ENCODE measurements at places on chromosomes 5 and 9.

GRCh38 chr5:143673676-143674468 is 138.1 kb upstream of the HMHB1 start:
- no peak for DNase-seq

GRCh38 chr9:93684161-93684765 is 107.9 kb downstream of the PHF2 start:
- no peak for DNase-seq

DNA sequence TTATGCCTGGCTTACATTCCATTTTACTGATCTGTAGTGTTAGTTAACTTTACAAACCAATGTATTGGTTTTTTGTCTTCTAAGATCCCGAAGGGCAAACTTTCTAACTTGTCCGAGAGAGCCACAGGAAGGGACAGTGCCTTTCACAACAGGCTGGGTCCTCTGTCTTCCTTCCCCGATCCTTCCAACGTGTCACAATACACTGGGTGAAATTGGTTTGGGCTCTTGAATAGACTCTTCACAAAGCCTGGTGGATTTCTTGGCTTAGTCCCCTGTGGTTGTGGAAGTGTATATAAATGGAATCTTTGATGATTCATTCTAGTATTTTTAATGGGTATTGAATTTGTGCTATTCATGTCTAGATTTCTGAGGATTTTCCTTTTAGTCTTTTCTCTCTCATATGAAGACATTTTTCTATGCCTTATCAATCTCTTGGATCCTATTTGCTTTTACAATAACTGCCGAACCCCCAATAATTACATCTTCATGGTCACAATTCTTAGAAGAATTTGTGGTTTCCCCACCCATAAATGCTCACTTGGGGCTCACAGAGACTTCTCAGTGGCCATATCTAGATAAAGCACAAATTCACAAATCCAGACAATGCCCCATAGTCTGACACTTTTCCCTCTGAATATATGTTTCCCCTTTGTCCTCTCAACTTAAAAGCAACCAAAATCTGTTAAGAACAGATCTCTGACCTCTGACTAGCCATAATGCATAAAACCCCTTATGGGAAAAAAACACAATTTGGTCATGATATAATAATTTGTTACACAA is 107.7 kb downstream of the MTRR start:
- no peak for DNase-seq

GRCh38 chr9:33815781-33816180 is 1.2 kb upstream of the UBE2R2 start:
- no peak for DNase-seq

DNA sequence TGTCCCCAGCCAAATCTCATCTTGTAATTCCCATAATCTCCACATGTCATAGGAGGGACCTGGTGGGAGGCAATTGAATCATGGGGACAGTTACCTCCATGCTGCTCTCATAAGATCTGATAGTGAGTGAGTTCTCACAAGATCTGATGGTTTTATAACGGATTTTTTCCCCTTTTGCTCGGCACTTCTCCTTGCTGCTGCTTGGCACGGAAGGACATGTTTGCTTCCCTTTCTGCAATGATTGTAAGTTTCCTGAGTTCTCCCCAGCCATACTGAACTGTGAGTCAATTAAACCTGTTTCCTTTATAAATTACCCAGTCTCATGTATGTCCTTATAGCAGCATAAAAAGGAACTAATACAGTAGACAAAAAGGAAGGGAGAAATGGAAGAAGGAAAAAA is 76.7 kb upstream of the CCNG1 start:
- no peak for DNase-seq

DNA sequence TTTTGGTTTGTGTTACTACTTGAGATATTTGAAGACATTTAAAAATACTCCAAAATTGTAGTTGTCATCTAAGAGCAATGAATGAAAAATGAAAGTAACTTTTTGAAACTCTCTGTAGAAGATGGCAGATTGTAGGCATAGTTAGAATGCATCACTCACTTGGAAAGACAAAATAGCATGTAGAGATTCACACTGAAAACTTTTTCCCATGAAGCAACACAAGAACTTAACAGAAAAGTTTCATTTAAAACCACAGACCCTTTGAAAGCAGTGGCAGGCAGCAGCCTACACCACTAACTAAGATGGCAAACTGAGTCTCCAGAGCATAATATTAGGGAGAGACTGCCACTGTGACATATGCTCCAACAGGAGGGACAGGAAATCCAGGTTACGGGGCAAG is 18.9 kb upstream of the FAM174A start:
- DNase-seq: no peak

- no peak for DNase-seq
Observed at GRCh38 chr9:136119061-136119882, 597 bp upstream of the TMEM250 start.

- DNase-seq: peak; percentile 76
Observed at GRCh38 chr5:169980418-169981053, at the start of gene INSYN2B. TSS of gene INSYN2B (minus strand) at chr5:169980495. CDS start at chr5:169883898, 96,597 bp downstream.

DNA sequence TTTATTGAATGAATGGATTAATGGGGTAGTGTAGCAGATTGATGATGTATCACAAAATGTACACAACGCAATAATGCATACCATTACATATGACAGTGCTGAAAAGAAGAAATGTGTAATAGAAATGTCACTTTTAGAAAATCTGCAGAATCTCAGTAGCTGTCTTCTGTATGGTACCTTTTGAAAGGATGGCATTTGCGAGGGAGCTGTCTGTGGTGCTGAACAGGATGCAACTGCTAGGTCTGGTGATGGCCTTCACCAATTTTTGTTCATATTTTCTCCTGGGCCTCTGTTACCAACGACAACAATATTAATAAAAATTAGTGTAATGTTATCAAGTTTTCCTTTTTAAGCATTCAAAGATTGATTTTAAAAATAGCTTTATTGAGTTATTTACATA is 36.2 kb upstream of the OTULIN start:
- peak; percentile 60 for DNase-seq

DNA sequence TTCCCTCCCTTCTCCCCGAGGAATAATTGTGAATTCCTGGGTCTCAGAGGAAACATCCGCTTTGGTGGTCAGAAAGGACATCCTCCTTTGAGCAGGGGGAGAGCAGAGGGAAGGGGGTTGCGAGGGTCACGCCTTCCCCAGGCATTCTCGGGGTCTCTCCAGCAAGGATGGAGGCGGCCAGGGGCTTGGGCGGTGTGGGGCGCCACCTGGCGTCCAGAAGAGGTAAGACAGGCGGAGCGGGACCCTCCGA is 129.1 kb downstream of the KCNIP1 start:
- no peak for DNase-seq

DNA sequence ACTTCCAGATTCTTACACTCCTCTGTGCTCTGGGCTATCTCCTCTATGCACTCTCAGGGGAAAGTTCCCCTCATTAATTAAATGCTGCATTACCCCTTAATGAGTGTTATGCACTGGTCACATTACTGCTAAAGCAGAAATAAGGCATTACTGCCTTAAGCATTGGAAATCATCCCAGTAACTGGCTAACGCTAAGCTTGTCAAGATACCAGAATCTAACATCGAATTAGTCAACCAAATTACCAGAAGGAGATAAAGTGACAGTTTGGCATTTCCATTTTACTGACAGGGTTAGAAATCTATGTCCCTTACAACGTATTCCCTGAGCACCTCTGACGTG is 69.5 kb upstream of the FAM169A start:
- no peak for DNase-seq

DNA sequence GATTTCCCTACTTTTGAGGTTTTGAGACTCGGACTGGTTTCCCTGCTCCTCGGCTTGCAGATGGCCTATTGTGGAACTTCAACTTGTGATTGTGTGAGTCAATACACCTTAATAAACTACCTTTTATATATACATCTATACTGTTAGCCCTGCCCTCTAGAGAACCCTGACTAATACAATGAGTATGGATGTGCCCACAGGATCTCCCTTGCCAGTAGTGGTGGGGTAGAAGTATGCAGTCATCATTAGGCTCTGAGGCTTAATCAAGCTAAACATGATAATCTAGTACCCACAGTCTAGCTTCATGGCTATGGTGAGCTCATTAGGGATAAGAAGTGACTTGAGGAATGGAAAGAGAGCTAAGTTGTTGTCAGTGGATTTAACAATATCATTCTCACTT is 412.8 kb upstream of the PTGER4 start:
- DNase-seq: no peak

DNA sequence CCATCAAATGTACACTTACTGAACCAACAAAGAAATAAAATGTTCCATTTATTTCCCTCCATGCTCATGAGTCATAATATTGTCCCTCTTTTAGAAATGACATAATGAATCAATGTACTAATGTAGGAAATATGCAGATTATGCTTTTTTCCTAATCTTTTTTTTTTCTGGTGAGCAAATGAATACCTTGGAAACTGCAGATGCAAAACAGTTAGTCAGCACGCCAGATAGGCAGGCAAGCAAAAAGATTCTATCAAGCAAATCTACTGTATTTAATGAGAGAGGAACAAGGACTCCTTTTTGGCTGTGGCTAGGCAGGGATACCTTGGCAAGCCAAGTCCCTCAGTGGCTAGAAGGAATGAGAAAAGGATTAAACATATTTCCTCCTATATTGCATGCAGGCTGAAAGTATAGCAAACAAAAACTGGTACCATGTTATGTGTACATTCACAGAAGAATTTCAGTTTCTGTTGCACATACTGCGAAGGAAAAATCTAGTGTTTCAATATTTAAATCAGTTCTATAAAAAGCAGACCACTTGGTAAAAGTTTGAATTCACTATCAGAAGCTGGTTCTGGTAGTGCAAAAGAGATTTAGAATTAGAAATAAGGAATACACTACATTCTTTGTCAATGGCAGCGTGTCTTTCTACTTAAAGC is 605.4 kb downstream of the TLE1 start:
- no peak for DNase-seq

DNA sequence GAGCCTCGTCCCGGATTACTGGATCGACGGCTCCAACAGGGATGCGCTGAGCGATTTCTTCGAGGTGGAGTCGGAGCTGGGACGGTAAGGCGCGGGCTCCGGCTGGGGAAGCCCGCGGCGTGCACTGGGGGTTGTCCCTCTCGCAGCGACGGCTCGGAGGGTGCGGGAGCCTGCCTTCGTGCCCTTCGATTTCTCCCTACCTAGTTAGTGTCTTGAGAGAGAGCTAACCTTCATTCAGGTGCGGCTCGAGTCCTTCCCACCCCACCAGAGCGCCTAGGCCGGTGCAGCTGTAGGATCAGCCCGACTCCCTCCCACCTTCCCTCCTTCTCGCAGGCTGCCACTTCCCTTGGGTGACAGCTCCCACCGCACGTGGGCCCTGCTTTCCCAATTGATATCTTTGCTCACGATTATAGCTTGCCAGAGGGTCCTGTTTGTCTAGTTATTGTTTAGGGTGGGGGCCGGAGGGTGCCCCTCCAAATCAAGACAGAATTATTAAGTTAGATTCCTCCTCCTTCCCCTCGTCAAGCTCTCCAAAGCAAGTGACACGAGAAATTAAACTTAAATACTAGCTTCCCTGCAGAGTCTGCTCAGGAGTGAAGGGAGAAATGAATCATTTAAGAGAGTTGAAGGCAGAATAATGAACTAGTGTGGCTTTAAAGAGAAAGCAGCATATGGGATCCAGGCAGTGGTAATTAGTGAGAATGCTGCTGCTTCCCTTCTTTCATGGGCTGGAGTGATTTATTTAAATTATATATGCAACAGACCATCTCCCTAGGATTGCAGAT is 569 bp downstream of the CAMK4 start:
- peak; percentile 7 for DNase-seq

GRCh38 chr9:1829719-1830118 is 185.4 kb upstream of the SMARCA2 start:
- DNase-seq: no peak

DNA sequence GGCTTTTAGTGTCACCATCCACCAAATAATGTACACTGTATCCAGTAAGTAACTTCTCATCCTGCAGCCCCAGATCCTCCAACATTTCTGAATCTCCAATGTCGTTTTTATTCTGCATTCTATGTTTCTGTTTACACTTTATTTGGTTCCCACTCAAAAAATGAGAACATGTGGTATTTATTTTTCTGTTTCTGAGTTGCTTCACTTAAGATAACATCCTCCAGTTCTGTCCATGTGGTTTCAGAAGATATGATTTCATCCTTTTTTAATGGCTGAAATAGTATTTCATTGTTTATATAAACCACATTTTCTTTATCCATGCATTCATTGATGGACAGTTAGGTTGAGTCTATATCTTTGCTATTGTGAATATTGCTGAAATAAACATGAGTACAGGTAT is 677.3 kb upstream of the FTMT start:
- no peak for DNase-seq

GRCh38 chr5:160423099-160423498 is 1.4 kb downstream of the PTTG1 start:
- DNase-seq: no peak

DNA sequence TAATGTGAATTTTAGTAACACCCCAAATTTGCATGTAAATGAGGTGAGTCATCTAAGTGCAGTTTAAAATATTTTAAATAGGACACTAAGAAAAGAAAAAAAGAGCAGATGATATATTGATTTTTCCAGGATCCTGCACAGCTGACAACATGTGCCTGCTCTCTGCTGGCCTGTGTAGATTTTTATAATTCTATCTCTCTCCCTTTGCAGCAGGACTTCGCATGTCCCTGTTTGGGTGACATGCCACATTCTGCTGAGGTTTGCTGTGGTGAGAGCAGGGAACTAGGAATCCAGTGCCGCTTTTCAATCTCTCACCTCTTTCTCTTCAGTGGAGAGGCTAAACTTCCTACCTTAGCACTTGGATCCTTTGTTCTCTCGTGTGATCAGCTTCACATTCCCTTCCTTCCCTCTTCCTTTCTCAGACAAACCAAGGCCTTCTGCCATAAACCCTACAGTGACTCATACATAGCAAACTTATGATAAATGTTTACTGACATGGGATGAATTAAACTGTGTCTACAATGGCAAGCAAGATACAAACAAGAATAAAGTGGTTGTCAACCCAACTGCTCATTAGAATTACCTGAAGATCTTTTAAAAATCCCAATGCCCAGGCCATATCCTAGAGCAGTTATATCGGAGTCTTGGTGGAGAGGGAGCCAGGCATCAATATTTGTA is 198.8 kb upstream of the EFNA5 start:
- no peak for DNase-seq

- peak; percentile 76 for DNase-seq
Observed at GRCh38 chr5:72156946-72157624, 49.8 kb downstream of the MAP1B start.
